GM12891 (cell line): ENCODE measurements at places on chromosomes 5 and 9.

GRCh38 chr9:89640361-89640760, 35.5 kb downstream of the GADD45G start:
- no peak for DNase-seq

DNA sequence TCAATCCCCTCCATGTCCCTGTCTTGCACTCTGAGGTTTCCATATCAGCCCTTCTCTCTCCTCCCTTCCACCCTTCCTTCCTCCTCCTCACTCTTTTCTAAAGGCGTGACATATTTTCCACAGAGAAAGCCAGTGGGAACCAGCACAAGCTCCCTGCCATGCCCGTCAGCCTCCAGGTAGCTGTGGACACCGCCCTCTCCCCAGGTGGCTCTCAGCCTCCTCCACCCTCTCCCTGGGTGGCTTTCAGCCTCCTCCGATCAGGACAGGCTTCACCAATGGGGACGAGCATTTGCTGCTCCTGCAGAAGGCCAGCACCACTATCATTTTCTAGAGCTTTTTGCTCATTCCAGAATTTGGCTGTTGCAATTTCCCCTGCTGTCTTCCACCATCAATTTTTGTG, 236.6 kb downstream of the GADD45G start:
- no peak for DNase-seq

DNA sequence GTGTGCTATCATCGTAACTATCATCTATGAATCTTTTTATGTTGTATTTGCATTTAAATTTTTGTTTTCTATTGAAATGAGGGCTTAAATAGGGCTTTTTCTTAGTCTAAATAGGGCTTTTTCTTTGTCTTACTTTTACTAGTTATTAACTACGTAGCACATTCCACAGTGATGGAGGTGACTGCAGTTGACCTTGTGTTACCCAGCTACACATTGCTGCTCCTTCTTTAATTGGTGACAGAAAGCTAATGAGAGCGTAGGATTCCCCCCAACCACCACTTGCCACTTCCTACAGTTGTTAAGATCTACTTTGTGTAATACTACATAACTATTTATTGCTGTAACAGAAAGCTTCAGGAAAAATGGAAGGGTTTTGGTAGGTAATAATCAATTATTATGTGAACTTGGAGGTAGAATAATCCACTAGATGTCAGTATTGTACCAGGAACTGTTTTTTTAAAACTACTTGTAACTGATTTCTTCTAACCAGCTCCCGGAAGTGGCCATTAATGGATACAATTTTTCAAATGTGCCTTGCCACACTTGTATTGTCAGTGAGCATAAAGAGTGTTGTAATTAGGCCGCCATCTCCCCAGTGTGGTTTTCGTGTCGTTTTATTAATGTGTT, 18.0 kb downstream of the MTRR start:
- no peak for DNase-seq

GRCh38 chr5:2608391-2608790, 143.1 kb downstream of the IRX2 start:
- DNase-seq, result no peak

- DNase-seq, result no peak
Measured at GRCh38 chr5:43192558-43193180, 644 bp downstream of the NIM1K start.

DNA sequence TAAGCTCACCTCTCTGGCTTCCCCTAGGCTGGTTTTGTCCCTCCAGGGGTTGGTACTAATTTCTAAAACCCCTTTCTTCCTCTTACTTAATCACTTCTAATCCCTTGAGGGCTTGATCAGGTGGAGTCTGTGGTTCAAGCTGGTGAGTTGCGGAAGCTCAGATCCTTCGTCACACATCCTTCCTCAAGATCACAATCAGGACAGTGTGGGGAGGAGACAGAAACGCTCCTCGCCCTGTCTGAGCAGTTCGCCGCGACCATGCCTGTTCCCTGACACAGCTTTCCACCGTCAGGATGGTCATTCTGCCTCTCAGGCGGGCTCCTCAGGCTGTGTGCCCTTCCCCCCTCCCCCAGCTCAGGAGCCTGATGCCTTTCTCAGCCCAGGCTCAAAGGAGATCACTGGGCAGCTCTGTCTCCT, 24.3 kb downstream of the CPLX2 start:
- DNase-seq, result peak; percentile 54

- no peak for DNase-seq
Measured at GRCh38 chr5:174139623-174140022, 94.1 kb downstream of the NSG2 start.

DNA sequence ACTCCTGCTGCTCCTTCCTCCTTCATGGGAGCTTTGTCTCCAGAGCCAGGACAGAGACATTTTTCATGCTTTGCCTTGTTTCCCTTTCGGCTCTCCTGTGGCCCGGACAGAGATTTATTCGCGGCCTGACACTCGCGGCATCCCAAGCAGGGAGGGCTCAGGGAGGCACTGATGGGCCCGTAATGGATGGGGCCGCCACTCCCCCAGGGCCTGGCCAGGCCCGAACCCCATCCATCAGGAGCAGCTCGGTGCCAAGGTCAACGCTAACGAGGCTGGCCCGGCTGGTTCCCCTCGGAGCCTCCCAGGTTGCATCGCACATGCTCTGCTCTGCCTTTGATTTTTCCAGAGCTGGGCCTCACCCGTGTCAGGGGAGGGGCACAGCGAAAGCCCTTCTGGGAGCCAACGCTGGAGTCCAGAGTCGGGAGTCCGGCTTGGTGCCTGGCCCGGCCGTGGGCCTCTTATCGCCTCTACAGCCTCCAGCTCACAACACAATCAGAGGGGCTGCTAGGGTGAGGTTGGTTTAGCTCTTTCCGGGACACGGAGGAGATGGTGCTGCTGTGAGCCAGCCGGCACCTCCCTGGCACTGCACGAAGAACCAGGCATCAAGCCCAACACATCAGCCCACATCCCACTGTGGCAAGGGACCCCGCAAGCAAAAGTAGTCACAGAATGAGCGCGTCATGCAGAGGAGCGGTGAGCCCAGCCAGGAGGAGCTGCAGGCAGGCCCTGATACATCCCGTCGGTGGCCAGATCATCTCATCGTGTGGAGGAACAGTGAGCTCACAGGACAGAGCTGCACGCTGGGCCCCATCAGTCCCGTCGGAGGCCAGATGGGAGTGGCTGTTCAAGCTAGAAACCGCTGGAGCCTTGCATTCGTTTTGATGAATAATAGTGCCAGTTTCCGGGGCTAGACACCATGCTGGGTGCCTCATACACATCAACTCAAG, 72.2 kb upstream of the BARHL1 start:
- DNase-seq, result no peak

GRCh38 chr5:109614981-109615380, 74.7 kb upstream of the MAN2A1 start:
- DNase-seq, result no peak

GRCh38 chr9:71921190-71921814, 9.9 kb downstream of the C9orf85 start:
- DNase-seq, result no peak

DNA sequence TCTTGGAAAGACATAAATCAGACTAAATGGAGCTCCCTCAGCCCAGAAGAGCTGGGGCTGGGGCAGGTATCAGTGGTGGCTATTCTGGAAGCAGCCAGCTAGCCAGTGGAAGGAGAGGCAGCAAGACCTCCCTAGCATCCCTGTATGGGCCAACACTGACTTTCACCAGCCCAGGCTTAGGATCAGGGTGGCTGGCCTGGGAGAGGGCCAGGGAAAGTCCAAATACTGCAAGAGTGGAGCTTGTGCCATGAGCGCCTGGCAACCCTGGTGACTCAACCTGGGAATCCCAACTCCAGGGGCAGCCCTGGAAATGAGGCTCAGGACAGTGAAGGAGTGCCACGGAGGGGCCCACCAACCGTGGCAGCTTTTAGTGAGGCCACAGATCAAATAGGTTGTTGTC, 7.6 kb upstream of the IRF1 start:
- DNase-seq, result no peak

- no peak for DNase-seq
Measured at GRCh38 chr9:18393340-18394130, 80.4 kb upstream of the ADAMTSL1 start.

- no peak for DNase-seq
Measured at GRCh38 chr9:127066060-127066850, 56.2 kb downstream of the ANGPTL2 start.

DNA sequence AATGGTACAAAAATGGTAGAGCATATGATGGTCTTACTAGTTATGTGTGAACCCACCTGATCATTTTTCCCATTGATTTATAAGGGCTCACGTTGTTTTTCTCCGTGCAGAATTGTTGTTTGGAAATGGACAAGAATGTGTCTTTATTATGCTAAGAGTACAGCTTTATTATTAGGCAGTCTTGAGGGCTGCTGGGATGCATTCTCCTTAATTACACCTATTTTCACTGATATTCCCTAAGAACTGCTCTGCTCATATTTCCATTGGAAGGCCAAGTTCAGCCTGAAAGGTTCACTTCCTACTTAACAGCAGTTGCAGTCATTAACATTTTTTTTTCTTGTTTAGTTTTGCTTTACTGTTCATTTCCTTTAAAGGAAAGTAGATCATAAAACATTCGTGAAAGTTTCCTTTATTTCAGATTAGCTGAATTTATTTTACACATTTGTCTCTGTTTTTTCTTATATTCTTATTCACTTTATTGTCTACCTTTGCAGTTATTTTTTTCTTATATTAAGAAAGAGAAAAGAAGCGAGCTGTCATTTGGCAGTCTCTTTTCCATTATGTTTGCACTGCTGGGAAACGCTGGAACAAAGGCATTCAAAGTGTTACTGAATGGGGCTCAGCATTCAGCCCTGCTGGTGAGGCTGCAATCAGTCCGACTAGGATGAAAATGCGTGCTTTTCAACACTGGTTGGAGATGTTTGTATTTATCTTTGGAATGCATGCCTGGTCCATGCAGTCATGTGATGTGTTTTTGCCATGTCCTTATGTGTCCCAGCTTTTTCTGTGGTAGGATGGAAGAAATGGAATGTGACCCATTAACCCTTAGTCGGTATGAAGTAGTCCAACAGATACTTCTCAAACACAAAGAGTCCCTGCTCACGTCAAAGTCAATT, 602.7 kb upstream of the ZNF608 start:
- DNase-seq, result no peak
